Erythroblast (primary cell): ENCODE measurements at places on chromosomes 1 and 21.

- no peak for DNase-seq
Measured at GRCh38 chr21:31203431-31204054, 140.5 kb downstream of the TIAM1 start.

DNA sequence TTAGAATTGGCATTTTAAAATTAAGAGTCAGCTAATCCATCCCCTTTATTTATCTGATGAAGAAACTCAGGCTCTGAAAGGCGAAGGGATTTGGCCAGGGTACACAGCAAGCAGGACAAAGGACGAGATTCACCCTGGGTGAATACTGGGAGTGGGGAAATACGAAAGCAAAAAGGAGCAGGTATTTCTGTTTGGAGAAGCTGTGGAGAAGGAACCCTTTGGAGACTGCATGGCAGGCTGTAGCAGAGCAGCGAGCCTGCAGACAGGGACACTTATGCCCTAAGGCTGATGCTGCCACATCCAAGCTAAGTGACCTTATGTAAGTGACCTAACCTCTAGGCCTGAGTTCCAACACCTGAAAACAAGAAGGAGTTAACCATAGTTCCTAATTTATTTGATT, 207.2 kb upstream of the C1orf87 start:
- DNase-seq, result no peak

DNA sequence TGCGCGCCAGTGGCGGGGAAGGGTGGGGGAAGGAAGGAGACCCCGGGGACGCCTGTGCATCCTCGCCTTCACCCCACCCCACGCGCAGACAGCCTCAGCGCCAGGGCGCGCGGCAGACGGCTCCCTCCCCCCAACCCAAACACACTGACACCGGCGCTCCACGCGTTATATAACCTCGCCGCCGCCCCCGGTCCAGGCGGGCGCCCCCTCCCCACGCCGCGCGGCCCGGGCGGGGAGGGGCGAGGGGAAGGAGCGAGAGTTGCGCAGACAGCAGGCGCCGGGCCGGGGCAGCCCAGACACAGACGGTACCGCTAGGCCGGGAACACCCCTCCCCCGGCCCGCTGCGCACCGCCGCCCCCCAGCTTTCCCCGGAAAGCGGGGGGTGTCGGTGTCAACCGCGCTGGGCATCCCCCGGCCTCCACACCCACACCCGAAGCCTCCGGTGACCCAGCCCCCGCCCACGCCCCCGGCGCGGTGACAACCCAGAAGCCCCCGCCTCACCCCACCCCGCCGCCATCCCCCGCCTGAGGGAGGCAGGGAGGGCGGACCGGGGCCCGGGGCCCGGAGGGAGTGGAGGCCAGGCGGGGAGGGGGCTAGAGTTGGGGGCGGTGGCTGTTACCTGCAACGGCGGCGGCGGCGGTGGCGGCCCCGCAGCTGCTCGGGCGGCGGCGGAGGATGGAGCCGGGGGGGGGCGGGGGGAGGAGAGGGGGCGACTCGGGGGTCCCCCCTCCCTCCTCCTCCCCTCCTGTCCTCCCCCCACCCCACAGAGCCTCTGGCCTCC, 432 bp downstream of the AKT3 start:
- peak; percentile 33 for DNase-seq

DNA sequence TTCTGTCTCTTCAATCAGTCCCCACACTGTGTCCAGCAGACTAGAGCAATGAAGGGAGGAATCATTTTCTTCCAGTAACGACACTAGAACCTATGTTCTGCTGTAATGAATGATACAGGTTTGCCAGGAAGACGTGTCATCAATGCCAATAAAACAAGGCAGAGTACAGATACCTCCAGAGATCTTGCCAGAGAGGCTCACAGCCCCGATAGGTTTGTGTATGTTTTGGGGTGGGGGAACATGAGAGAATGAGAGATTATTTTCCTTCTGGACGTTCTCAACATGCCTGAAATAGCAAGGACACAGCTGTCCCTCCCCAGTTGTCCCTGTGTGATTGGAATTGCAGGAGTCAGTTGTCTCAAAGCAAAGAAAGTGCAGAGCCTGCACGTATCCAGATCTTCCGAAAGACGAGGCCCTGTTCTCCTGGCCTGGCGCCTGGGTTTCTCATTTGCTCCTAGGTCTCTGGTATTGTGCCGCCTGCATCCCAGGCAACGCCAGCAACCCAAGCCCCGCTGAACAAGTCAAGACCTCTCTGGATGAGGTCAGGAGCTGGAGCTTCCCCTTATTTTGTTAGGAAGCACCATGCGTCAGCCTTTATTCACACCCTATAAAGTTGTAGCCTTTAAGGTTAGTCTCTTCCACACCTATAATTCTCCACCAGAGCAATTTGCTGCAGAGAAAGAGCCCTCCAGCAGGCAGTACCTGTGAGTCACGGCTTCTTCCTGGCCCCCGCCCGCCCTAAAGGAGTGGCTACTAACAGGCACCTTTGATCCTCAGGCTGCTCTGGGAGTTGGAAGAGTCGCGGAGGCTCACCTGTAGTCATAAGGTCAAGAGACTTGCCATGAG, 130.5 kb downstream of the TOMM20 start:
- DNase-seq, result no peak

DNA sequence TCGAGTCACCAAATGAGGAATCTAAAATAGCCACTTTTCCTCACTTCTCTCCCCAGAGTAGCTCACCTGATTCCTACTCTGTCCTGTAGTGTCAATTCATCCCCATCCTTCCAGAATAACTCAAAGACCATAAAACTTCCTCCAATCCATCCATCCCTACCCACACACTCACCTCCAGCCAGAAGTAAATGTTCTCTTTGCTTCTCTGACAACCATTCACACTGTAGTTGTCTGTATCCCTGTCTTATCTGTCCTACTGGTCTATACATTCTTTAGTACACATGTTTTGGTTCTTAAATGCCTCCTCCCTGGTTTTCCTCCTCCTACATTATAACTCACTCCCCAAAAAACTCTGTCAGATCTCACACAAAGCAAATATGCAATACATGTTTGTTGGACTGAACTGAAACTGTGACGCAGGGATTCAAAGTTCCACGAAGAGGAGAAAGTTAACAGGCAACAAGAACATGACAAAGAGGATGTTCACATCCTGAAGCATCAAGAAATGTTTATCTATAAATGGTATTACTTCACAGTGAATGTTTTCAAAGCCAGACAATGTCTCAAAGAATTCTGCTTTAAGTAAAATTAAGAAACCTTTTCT, 11.0 kb downstream of the TP53BP2 start:
- DNase-seq, result no peak

DNA sequence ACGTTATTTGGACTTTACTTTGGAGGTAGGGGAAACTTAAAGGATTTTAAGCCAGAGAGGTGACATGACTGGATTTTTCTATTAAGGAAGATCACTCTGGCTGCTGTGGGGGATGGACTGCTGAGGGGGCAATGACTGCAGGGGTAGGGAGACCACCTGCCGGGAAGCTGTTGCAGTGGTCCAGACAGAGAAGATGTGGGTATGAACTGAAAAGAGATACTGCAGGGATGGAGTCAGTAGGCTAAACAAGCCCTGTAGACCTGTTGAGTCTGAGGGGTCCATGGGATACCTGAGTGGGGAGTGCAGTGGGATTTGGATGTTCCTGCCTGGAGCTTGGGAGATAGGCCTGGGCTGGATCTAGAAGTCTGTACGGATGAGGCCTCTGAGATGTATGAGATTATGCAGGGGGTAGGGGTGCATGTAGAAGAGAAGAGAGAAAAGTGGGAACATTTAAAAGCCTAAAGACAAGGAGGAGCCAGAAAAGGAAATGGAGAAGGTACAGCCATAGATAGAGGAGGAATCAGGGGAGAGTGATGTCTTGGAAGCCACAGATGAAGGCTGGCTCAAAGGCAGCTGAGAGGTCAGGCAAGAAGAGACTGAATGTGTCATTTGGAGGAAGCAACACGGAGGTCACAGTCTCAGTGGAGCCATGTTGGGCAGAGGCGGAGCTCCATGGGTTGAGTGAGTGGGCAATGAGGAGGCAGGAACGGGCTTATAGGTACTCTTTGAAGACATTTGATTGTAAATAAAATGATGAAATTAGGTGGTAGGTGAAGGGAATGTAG, 25.9 kb upstream of the KCNA2 start:
- DNase-seq, result no peak

DNA sequence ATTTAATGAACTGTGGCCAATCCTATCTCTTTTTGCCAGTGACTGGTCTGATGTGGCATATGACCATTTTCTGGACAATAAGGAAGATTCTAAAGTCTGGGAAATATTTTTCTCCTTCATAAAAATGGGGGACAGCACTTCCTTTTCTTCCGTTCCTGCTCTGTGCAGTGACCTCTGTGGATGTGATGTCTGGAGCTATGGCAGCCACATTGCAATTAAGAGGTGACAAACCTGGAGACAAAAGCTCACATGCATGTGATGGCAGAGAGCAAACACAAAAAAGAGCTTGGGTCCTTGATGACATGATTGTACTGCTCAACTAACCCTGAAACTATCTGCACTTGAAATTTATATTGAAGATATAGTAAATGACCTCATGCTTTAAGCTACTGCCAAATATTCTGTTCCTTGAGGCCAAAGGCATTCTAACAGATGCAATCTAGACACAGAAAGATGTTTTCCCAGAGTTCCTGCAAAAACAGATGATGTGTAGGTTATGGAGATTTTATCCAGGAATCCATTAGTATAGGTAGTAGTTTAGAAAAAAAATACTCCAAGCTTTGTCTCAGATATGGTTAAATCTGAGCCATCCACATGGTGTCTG, 2.2 kb upstream of the MAGI3 start:
- DNase-seq, result no peak
